ENCODE measurements at places on chromosomes 7 and 10. TPM values are rescaled to one million over a fixed set of nuclear protein-coding genes. Genes with fewer than 3 reads are reported as not detected.

DNA sequence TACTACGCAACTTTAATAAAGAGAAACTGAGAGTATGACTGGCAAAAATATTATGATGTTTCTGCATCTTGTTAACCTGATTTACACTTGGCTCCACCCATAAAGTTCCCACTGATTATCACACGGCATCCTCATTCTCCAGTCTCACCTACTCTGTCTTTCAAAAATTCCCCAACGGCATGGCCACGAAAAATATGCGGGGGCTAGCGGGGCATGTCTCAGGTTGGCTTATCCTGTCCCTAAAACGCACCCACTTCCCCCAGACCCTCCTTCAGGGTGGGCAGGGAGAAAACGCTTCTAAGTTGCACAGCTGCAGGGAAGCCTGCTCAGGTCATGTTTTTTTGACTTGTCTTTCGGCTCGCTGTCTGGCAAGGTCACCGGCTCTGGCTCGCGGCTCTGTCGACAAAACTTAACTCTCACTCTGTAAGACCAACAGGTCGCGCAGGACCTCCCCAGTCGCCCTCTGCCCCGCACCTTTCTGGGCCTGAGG, 3.8 kb downstream of the CDK6 start:
- peak; percentile 7 for DNase-seq

DNA sequence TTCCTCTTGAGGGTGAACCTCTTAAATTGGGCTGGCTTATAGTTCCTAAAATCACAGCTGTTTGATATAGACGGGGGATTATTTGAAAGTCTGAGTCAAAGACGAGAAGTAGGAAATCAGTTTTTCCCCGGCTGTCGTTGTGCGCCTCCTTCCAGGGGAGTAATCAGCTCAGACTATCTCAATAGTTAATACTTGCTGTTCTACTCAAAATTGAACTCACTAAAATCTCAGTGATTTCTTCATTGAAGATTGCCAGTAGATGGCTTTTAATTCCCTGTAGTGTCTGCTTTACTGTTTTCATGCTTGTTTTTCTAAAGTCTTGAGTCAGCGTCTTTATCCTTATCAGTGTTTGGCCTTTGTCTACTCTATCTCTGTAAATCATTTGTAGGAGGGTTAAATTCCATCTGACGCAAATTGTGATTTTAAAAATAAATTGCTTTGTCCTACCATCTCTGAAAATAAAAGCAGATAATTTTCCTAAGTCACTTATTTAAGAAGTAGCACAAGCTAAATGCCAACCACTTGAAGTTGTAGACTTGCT, 47.3 kb downstream of the CNNM2 start:
- no peak for DNase-seq

DNA sequence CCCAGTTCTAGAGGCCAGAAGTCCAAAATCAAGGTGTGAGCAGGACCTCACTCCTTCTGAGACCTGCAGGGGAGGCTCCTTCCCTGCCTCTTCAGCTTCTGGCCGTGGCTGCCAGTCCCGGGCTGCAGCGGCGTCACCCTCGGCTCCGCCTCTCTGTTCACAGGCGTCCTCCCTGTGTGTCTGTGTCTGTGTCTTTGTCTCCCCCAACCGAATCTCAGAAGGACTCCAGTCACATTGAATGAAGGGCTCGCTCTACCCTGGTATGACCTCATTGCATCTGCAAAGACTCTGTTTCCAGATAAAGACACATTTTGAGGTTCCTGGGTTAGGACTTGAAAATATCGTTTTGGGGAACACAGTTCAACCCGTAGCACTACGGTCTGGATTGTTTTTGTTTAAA, 33.1 kb upstream of the GALNT11 start:
- DNase-seq, result peak; percentile 39

GRCh38 chr10:30557884-30558283, 71.7 kb downstream of the LYZL2 start:
- peak; percentile 34 for DNase-seq

DNA sequence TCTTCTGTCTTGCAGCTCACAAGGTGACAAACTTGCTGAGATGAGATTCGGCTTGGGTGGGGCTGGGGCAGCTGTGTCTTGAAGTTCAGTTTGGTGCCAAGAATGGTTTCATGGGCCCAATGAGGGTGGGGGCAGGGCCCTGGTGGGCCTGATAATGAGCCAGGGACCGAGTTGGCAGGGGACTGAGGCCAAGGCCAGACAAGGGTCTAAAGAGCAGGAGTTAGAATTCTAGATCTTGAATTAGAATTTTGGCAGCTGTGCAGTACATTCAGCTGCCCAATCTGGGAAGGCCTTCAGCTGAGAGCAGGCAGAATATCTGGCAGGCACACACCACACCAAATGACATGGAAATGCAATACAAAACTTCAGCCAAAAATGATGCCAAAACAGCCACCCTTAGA, 1.5 kb upstream of the JAZF1 start:
- DNase-seq, result no peak

GRCh38 chr10:2949948-2950354, 117.4 kb upstream of the PFKP start:
- DNase-seq, result peak; percentile 79

DNA sequence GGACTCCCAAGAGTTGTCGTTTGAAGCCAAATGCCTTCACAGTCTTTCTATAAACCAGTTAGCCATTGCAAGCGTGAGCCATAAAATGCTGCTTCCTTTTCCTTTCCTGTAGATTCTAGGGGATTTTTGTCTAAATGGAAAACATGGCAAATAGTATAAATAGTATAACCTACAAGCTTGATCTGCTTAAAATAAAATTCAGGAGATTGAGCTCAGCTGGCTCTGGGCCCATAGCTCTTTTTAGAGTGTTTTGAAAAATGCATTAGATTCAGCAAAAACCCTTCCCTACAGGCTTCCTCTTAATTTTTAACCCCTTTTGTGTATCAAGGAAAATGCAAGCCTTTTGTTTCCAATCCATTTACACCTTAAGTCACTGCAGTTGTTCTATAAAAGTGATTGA, 190.1 kb upstream of the GDF10 start:
- DNase-seq, result no peak

NPC1L1 gene
- not detected for total RNA-seq

CALCR gene
- not detected for total RNA-seq

A1CF gene
- total RNA-seq, result not detected

All from RPMI7951 (cell line).